ENCODE measurements at places on chromosomes 2 and 18. TPM values are rescaled to one million over a fixed set of nuclear protein-coding genes. Genes with fewer than 3 reads are reported as not detected.

GRCh38 chr2:8802741-8803140 lies 34.7 kb downstream of the KIDINS220 start:
- H3K36me3 ChIP-seq, result peaks cover 51% of the 10 kb centered on the region
- no peaks in the 10 kb centered on the region for H3K4me1 ChIP-seq
- no peaks in the 10 kb centered on the region for H3K27me3 ChIP-seq
- no peak overlapping the region for H3K4me3 ChIP-seq
- DNase-seq, result no peak

- H3K27ac ChIP-seq, result no peak overlapping the region
- no peaks in the 10 kb centered on the region for H3K36me3 ChIP-seq
- DNase-seq, result peak; percentile 46
- peaks cover 8% of the 10 kb centered on the region for H3K4me1 ChIP-seq
- H3K4me3 ChIP-seq, result no peak overlapping the region
Observed at GRCh38 chr2:152492131-152492530, 157.2 kb downstream of the FMNL2 start.

The GDF7 gene
- polyA plus RNA-seq, result 0.13 TPM

- DNase-seq, result no peak
- H3K27ac ChIP-seq, result no peak overlapping the region
- H3K4me1 ChIP-seq, result peaks cover 10% of the 10 kb centered on the region
- H3K27me3 ChIP-seq, result no peaks in the 10 kb centered on the region
- no peaks in the 10 kb centered on the region for H3K36me3 ChIP-seq
Observed at GRCh38 chr2:7956126-7956689, 725.6 kb upstream of the ID2 start.

- H3K4me1 ChIP-seq, result no peaks in the 10 kb centered on the region
- no peak overlapping the region for H3K4me3 ChIP-seq
- DNase-seq, result peak; percentile 31
- no peaks in the 10 kb centered on the region for H3K36me3 ChIP-seq
- no peak overlapping the region for H3K27ac ChIP-seq
Observed at GRCh38 chr18:13500227-13500865, 226.0 kb downstream of the FAM210A start.

DNA sequence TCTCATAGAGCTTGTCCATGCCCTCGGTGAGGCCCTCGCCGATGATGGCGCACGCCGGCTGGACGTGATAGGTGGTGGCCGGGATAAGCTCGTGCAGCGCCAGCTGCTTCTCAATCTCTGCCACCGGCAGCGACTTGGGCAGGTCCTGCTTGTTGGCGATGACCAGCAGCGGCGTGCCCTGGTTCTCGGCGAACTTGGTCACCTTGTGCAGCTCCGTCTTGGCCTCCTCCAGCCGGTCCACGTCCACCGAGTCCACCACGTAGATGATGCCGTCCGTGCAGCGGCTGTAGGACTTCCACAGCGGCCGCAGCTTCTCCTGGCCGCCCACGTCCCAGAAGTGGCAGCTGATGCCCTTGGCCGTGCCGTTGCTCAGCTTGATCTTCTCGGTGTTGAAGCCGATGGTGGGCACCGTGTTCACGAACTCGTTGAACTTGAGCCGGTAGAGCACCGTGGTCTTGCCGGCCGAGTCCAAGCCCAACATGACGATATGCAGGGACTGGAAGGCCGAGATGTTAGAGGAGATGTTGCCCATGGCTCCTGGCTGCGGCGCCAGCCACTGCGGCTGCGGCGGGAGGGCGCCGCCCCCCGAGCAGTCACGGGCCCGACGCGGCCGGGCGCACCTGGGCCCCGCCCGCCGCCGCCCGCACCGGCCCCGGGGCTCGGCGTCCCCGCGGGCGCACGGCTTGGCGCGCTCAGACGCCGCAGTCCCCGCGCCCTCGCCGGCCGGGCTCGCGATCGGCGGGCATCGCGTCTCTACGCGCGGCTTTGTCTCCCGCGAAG lies 636 bp downstream of the ARL4C start:
- H3K36me3 ChIP-seq, result no peaks in the 10 kb centered on the region
- H3K27me3 ChIP-seq, result peaks cover 34% of the 10 kb centered on the region
- H3K4me1 ChIP-seq, result peaks cover 17% of the 10 kb centered on the region
- peak overlapping the region; percentile 57 for H3K4me3 ChIP-seq

Data from large intestine (tissue), 12 donors.